ENCODE measurements at places on chromosomes 6 and 20. TPM values are rescaled to one million over a fixed set of nuclear protein-coding genes. Genes with fewer than 3 reads are reported as not detected.

Gene NNAT
- total RNA-seq: 1,965 TPM

Gene GABRR1
- total RNA-seq: not detected

Gene TFAP2D
- total RNA-seq: 0.28 TPM

- DNase-seq: no peak
Measured at GRCh38 chr6:11317885-11318771, 85.7 kb upstream of the NEDD9 start.

GRCh38 chr6:119559586-119559985 is 210.0 kb upstream of the MAN1A1 start:
- DNase-seq: no peak
